ENCODE measurements at places on chromosomes 16 and 17.
A peak's percentile ranks its signal among the peaks of the same experiment; 100 is the strongest.

DNA sequence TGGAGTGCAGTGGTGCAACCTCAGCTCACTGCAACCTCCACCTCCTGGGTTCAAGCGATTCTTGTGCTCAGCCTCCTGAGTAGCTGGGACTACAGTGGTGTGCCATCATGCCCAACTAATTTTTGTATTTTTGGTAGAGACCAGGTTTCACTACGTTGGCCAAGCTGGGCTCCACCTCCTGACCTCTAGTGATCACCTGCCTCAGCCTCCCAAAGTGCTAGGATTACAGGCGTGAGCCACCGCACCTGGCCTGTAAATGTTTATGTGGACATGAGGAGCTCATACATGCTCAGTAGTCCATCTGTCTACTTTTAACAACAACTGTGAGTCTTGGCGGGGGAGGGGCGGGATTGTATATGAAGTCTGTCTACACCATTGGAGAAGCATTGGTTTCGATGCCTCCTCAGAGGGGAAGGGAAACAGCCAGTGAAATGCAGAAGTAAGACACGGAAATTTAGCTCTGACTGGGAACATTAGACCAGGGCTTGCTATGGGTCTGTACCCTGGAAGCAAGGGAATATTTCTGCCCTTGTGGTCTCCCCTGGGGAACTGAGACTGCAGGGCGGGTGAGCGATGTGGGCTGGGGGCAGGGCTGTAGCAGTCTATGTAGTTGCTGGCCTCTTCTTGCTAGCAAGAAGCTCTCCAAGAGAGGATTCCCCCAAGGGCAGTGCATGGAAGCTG, 9.3 kb downstream of the NUBP1 start:
- no peak for DNase-seq

DNA sequence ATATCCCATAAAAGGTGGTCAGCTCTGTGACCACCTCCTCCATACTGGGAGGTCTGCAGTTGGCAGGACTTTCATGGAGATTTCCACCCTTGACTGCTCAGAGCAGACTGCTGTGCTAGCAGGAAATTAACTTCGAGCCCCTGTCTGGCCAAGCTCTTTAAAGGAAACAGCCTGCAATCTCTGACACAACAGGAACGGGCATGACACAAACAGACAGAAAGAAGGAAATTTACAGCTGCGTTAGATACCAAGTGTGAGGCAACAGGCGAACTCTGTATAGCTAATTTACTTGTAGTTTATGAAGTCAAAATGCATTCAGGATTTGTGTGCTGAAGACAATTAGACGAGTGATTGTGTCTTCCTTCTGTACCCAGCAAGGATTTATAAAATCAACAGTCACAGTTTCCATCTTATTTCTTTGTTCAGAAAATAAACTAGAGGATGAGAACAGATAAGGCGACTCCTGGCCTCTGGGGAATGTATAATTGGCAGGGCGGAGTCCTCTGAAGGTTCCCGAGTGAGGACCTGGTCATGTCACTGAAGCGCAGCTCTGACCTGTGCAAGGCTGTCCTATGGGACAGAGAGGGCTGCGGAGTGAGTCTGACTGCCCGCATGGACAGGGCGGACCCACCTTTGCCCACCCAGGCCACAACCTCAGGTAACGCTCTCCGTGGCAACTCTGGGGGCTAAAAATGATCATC, 16.1 kb downstream of the WIPI1 start:
- no peak for DNase-seq

DNA sequence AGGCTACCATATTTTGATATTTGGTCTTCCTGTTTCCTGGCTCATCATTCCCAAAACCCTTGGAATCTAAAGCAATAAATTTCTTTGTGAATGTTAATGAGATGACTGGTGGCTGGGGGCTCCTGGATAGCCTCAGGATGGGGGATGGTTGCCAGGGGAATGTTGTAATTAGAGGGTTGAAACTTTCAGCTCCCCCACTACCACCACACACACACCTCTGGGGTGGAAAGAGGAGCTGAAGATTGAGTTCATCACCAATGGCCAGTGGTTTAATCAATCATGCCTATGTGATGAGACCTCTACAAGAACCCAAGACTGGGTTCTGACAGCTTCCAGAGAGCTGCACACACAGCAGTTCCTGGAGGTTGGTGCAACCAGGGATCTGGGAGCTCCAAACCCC, 59.1 kb downstream of the HS3ST3A1 start:
- no peak for DNase-seq

DNA sequence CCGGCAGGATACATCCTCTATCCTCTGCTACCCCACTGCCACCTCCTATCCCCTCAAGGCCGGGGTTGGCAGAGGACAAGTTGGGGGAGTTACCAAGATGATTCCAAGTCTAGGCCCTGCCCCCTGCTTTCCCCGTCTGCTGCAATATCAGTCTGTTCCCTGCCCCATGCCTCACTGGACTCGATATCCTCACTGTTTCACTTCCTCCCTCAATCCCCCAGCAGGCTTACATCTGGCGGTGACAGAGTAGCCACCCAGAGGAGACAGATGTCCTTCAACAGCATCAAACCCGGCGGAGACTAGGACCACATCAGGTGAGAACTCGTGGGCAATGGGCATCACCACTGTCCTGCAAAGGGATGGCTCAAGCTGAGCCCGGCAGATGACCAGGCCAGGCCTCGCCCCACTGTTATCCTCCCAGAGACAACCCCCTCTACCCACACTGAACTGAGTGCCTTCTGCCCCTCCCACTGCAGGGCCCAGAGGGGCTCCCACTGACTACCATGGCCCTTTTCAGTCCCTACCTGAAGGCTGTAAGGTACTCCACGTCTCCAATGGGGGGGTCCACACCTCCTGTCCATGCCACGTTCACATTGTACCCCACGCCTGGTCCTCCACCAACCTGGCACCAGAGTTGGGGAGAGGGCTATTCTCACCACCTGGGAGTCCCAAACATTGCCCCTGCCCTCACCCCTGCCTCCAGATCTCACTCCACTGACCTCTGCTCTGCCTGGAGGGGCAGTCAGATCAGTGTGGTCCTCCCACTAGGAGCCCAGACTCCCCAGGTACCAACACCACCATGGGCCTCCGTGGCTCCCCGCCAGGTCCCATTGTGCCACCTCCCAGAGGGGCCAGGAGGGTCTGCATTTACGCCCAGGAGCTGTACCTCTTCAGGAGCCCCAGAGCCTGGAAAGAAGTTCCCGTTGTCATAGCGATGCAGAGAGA, 9.6 kb downstream of the G6PC3 start:
- no peak for DNase-seq

- DNase-seq = no peak
These were observed 72.2 kb downstream of the HS3ST3B1 start for GRCh38 chr17:14372905-14373613.

GRCh38 chr17:27965224-27965623, 72.1 kb upstream of the LYRM9 start:
- no peak for DNase-seq

- DNase-seq = no peak
These were observed 118.5 kb downstream of the USP22 start for GRCh38 chr17:20924306-20924705.

- DNase-seq = no peak
These were observed 56.8 kb downstream of the HLF start for GRCh38 chr17:55321427-55322060.

- no peak for DNase-seq
These were observed 34.0 kb downstream of the RAB11FIP4 start for GRCh38 chr17:31425282-31426040.

- no peak for DNase-seq
These were observed 24.0 kb upstream of the STH start for GRCh38 chr17:45974916-45975630.

- DNase-seq = no peak
These were observed 365.4 kb downstream of the SNX29 start for GRCh38 chr16:12341966-12342365.

DNA sequence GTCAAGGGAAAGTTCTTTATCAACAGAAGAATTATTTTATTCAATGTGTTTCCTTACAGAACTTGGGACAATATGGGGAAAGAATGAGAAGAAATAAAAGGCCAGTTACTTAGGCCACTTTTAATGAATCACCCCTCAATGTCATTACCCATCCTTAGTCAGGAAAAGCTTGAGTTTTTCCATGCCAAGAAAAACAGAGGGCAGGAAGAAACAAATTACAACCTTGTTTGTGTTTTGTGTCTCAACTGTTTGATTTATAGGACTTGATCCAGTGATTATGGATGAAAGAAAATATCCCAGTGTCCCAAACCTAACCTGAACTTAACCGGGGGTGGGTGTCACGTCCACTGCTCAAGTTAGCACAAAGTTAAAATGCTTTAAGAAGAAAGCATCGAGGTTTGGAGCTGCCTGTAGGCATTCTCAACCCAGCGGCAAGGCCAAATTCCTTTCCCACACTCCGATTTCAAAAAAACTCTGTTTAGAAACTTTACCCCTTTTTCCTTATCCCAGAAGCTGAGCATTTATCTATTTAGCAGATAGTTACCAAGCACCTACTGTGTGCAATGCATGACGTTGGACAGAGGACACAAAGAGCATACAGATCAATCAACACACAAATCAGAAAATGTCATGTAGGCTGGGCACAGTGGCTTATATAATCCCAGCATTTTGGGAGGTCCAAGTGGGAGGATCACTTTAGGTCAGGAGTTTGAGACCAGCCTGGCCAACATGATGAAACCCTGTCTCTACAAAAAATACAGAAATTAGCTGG, 14.0 kb upstream of the CYB5B start:
- peak; percentile 33 for DNase-seq

GRCh38 chr17:42294469-42295398, 6.4 kb downstream of the STAT5A start:
- no peak for DNase-seq

DNA sequence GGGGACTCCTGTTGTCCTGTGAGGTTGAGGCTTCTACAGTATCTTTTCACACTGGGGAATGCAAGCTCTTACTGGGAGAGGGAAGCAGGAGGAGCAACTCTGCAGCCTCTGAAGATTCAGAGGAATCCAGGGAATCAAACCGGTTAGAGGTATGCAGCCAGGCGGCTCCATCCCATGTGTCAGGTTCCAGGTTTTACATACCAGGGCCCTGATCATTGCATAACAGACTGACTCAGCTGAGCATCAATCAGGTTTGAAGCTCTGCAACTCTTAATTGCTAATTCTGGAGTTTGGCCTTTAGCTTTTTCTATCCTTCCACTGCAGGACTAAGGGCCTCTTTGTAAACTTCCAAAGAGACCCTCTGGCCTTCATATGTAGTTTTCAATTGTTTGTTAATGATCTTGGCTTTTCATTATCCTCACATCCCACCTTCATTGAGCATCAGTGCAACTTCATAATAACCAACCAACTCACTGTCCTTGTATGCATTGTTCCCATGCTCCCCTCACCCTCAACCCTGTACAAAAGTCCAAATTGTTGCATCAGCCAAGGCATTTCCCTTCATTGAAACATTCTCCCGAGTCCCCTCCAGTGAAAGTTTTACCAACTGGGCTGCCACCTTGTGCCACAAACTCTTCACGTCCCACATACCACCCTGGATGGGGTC, 59.7 kb upstream of the DHX40 start:
- no peak for DNase-seq

DNA sequence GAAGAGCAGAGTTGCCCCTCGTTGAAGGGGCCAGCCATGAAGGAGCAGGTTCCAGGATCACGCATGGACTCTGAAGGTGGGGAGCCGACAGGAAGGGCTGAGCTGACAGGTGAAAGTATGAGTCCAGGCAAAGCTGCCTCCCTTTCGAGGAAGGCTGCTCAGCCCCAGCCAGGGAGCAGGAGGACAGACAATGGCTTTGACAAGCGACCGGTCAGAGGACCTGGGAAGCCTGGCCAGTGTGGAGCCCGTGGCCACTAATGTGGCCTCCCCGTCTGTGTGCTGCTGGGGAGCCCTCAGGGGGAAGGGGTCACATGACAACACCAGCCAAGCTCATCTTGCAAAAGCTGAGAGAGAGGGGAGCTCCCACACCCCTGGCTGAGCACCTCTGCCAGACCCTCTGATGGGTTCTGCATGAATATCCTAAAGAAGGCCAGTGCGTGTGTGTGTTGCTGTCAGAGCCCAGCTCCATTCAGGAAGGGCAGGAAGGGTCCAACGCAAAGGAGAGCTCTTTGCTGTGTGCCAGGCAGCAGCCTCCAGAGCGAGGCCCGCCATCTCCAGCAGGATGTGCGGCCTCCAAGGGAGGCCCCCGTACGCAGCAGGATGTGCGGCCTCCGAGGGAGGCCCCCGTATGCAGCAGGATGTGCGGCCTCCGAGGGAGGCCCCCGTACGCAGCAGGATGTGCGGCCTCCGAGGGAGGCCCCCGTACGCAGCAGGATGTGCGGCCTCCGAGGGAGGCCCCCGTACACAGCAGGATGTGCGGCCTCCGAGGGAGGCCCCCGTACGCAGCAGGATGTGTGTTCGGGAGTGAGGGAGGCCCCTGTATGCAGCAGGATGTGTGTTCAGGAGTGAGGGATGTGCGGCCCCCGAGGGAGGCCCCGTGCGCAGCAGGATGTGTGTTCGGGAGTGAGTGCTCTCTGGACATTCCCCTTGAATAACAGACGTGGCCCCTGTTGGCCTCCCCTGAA, 102.1 kb upstream of the CHMP6 start:
- no peak for DNase-seq

DNA sequence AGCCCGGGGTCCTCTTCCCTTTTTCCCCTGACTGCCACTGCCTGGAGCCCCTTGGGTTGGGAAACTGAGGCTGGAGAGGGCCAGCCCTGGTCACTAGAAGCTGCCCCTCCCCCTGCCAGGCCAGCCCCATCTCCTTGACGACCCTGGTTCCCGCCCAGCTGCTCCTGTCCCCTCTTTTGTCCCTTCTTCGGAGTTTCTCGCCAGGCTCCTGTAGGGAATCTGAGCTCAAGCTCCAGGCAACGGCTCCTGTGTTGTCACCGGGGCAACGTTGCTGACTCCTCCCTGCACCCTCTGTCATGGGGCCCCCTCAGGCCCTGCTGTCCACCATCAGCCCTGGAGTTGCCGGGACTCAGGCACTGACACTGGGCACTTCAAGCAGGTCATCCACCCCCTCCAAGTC, 5.7 kb downstream of the LLGL1 start:
- DNase-seq = no peak

DNA sequence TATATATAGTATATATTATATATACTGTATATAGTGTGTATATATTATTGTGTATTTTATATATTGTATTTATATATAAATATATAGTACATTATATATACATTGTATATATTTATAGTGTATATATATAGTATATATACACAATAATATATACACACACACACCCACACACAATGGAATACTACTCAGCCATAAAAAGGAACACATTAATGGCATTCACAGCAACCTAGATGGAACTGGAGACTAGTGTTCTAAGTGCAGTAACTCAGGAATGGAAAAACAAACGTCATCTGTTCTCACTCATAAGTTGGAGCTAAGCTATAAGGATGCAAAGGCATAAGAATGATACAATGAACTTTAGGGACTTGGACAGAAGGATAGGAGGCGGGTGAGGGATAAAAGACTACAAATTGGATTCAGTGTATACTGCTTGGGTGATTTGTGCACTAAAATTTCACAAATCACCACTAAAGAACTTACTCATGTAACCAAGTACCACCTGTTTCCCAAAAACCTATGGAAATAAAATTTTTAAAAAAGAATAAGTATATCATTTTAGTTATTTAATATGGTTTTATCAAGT, 201.9 kb upstream of the CDH11 start:
- no peak for DNase-seq

All from left forelimb (tissue), 1 donor.